Heart left ventricle (tissue), 16 donors: ENCODE measurements at places on chromosomes 4 and X. TPM values are rescaled to one million over a fixed set of nuclear protein-coding genes. Genes with fewer than 3 reads are reported as not detected.

PDE5A gene
- total RNA-seq = 19.9 TPM

LRIT3 gene
- total RNA-seq = not detected

SRPK3 gene
- total RNA-seq = 31.9 TPM

PRSS12 gene
- total RNA-seq = not detected

SNCA gene
- total RNA-seq = 3.9 TPM

MSANTD1 gene
- total RNA-seq = not detected

DNA sequence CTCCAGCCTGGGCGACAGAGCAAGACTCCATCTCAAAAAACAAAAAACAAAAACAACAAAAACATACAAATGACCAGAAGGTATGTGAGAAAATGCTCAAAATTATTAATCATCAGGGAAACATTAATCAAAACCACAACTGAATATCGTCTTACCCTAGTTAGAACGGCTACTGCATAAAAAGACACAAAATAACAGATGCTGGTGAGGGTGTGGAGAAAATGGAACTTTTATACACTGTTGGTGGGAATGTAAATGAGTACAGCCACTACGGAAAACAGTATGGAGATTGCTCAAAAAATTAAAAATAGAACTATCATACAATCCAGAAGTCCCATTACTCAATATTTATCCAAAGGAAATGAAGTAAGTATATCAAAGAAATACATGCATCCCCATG lies 27.3 kb downstream of the IQCM start:
- DNase-seq = no peak

- DNase-seq = no peak
These were observed 244.1 kb downstream of the RAB28 start for GRCh38 chr4:13240066-13240465.

- DNase-seq = no peak
These were observed 11.5 kb downstream of the DNAJB14 start for GRCh38 chr4:99934891-99935290.

GRCh38 chr4:14856062-14856933 lies 146.0 kb upstream of the CPEB2 start:
- DNase-seq = peak; percentile 31

DNA sequence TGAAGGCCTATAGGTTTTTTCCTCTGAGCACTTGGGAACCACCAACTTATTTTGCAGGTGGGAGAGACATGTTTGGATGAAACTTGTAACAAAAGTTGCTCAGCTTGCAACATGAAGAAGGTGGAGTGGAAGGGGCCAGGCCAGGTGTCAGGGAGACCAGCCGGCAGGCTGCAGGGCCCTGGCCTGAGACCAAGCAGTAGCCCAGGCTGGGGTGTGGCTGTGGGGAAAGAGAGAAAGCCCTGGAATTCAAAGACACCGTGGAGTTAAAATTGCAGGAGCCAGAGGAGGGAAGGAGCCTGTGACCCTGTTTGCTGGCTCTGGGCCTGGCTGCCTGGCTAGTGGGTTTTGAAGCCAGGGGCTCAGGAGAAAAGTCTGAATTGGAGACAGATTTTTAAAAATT lies 43.4 kb downstream of the EFNB1 start:
- no peak for DNase-seq

GRCh38 chr4:37243722-37244582 lies 591 bp upstream of the NWD2 start:
- no peak for DNase-seq

- no peak for DNase-seq
These were observed 50.3 kb downstream of the AGA start for GRCh38 chr4:177391953-177392352.

- DNase-seq = no peak
These were observed 77.1 kb downstream of the CNOT6L start for GRCh38 chr4:77742054-77742453.

DNA sequence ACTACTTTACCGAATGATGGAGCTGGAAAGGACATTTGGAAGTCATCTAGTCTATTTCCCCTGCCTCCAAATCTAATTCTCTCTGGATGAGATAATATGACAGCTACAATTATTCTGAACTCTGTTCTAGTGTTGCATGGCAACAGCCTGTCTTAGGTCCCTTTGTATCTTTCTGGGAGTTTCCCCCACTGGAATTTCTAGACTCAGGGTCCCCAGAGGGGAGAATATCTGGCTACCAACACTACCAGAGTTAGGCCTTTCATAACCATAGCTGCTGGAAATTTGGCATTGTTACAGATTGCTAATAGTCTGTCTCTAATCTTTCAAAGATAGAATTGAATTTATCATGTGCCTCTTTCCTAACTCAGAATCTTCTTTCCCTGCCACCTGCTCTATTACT lies 4.5 kb downstream of the MSN start:
- DNase-seq = no peak

DNA sequence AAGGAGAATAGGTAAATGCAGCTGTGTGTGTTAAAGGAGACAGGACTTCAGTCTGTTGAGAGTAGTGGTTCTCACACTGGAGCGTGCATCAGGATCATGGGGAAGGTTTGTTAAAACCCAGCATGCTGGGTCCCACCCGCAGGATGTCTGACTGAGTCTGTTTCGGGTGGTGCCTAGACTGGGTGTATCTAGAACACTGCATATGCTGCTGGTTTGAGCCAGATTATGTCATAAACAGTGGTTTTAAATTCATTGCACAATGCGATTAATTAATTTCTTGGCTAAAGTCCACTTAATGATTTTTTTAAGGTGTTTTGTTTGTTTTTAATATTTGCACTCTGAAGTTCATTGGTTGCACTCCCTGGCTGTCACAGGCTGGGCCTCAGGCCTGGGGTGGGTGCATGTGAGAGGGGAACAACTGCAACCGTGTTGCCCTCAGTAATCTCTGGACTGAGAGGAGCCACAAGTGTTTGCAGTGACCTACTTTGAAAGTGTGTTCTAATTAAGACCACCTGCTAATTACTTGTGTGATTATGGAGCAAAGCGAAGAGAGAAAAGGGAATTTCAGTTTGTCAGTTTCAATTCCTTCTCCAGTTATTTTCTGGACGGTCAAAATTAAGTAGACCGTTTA lies 8.3 kb downstream of the HCCS start:
- DNase-seq = no peak

GRCh38 chr4:23135792-23136645 lies 443.3 kb downstream of the GBA3 start:
- no peak for DNase-seq

DNA sequence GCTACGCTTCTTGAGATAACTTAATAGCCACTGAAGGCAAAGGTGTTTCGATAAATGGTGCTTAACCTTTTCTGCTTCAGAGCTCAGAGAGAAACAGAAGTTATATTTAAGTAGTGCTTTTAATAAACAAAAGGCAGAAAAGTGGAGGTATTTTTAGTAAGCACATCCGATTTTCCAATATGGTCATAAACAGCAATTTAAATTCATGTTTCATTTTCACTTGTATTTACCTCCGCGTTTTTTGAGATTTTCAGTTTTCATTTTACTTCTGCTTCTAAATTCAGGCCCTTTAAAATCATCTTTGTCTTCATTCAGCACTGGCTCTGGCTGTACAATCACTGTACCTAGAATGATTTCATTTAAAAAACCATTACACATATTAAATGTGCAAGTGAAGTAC lies 92.4 kb downstream of the ATRX start:
- DNase-seq = no peak

- no peak for DNase-seq
These were observed 356.6 kb downstream of the CXXC4 start for GRCh38 chr4:104138116-104138515.

DNA sequence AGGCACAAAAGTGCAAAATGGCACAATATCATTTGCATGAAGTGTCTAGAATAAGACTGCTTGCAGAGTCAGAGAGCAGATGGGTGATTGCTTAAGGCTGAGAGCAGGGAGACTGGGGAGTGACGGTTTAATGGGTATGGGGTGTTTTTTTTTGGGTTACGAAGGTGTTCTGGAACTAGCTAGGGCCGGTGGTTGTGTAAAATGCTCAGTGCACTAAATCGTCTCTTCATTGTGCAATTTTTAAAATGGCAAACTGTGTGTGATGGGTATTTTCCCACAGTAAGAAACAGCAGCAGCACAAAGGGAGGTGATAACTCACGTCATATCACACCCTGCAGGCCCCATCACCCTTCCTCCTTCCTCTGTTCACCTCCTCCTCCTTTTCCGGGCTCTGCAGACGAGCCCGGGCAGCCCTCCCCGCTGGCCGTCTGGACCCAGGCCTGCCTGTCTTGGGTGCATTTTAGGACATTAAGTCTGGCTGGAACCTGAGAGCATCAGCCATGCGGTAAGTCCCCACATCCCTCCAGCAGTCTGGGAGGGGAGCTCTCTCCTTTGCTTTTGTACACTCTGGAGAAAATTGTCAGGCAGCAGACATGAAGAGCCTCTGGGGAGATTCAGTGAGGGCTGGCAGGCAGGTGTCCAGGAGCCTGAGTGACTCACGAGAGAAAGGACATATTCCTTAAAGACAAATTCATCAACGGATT lies 42.7 kb downstream of the ASMT start:
- DNase-seq = no peak

DNA sequence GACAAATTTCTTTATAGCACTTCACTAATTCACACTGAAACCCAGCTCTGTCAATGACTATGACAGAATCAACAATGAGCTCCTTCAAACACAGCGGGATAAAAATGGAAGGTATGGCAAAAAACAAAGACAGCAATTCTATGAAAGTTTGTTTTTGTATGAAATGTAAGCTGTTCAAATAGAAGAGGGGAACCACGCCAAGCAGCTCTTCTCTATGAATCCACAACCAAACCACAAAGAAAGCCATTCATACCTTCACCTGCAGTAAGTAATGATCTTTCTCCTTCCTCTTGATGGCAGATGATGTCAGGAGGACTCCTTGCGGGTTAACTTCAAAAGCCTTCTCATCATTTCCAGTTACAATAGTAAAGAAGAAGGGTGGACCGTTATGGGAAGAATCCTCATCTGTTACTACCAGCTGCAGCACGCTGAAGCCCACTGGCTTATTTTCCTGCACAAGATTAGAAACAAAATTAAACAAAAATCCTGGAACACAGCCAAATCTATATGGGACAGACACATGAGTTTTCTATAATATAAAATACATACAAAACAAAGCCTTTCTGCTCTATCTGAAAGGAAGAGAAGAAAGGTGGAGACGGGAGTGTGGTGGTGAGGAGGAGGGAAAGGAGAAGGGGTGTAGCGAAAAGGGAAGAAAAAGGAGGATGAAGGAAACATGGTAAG lies 48.9 kb upstream of the MTNR1A start:
- no peak for DNase-seq

- no peak for DNase-seq
These were observed 213.6 kb downstream of the CPE start for GRCh38 chr4:165592386-165592785.

DNA sequence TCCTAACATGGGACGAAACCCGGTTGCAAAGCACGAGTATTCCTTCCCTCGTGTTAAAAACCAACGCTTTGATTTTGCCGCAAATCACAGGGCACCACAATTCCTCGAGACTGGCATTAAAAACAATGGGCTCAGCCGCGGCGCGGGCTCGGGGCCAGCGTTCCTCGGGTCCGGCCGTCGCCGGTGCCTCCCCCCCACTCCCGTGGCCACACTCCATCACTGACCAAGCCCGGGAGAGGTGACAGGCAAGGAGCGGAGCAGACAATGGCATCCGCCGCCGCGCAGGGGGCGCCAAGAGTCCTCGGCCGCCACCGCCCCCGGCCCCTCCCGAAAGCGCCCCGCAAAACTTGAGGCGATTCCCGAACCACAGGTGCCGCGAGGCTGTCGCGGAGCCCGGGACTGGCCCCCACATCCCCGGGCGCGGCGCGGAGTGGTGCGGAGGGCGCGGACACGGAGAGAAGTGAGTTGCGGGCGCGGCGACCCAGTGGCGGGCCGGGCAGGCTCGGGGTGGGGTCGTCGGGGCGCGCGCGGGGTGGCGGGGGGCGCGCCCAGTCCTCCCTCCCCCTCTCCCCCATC lies 445 bp downstream of the AP1S2 start:
- DNase-seq = peak; percentile 68

- DNase-seq = peak; percentile 70
These were observed 59.3 kb downstream of the MAML3 start for GRCh38 chr4:140094438-140095420.

DNA sequence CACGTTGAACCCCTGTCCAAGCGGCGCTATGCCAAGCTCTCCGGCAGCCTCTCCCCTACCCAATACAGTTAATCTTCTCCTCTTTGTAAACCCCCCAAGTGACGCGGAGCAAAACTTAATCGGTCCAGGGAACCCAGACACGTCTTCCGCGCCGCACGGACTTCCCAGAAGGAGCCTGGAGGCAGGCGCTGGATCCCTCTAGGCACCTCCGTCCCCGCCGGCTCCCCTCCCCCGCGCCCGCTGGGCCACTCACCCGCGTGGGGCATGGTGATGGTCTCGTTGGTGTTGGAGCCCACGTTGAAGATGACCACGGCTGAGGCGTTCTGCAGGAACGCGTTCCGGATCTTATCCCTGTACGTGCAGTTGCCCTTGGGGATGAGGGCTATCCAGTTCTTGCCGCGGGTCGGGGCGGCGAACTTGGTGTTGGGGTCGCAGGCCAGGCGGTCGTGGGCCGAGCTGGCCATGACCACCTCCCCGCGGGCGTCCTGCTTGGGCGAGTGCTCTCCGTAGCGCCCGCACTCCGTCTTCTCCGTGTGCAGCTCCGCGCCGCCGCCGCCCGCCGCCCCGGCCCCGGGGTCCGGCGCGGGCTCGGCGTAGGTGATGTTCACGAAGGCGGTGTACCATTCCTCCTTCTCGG lies 1.1 kb downstream of the RNF150 start:
- peak; percentile 31 for DNase-seq

DNA sequence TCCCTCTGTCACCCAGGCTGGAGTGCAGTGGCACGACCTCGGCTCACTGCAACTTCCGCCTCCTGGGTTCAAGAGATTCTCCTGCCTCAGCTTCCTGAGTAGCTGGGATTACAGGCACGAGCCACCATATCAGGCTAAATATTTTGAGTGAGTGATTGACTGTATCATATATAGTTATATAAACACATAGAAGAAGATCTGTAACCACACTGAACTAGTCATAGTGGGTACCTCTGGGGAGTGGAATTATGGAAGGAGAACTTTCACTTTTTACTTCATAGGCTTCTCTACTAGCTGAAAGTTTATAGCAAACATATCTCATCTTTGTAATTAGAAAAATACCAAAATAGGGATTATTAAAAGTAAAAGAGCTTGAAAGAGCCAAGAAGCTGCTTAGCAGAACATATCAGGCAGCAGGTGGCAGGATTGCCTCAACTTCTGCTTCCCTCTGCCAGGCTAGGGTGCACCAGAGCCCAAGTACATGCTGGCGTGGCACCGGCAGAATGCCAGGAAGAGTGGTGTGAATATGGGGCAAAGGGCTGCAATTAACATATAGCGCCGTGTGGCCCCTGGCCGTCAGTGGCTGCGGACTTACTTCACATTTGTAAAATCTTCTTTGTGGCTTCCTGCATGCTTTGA lies 39.5 kb upstream of the CD40LG start:
- DNase-seq = peak; percentile 17
